ENCODE measurements at places on chromosomes 7 and 10.

DNA sequence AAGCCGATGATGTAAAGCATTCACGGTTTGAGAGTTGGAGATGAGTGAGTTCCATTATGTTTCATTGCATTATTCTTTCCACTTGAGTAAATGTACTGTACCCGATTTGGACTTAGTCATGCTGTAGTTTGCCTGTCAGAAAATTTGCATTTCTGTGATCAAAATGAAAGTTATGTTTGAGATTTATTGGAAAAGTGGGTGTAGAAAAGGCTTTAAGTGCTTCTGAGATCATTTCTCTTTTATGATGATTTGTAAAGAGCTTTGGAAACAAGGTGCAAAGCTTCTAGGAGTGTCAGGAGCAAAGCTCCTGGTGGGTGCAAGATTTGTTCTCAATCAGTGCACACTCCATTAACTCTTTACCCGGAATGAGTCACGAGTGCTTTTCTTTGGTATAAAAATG lies 204.1 kb upstream of the POM121L12 start:
- no peak for DNase-seq

GRCh38 chr7:145845345-145845744 lies 271.3 kb upstream of the CNTNAP2 start:
- DNase-seq, result no peak

DNA sequence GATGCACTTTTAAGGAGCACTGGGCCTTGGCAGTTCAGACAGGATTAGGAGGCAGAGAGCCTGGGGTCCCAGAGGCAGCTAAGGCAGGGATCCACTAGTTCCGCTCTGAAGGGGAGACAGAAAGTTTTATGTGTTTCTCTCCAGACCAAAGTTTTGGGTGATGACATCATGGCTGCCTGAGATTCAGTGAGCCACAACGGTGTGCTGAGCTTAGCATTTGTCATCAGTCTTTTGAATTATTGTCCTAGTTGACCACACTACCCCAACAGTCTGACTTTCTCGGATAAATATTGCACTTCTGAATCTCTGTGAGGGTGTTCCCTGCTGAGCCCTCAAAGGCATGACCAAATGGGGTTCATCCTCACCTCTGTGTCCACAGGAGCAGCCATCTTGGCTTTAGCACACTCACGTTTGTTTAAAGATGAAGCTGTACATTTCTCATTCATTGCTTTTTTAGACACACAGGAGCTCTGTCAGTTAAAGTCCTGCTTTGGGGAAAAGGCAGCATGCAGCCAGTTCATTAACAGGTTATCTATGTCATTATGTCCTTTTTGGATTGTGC lies 297.7 kb upstream of the LRGUK start:
- DNase-seq, result no peak

DNA sequence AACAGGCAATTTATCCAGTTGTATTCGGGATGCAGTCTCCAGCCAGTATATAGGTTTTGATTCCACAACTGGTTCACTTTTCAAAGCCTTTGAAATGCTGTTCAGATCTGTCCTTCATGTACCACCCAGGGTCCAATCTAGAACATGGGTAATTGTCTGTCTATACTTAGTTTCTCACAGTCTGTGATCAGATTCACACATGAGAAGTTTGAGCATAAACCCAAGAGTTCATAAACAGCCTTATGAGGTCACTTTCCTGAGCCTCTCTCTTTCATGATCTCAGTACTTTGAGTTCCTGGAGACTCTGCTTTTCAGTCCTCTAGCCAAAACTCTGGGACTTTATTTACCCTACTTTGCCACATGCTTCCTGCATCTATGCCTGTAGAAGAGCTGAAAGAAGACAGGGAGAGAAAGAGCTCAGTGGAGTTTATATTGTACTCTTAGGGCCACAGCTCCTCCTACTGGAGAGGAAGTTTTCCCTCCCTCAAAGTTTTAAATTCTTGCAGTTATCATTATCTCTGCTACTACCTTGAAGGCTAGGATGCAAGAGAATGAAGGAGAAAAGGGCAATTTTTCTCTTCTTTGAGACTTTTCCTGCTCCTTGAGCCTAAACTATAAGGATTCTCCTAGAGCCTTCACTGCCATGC lies 172.0 kb downstream of the ZEB1 start:
- no peak for DNase-seq

DNA sequence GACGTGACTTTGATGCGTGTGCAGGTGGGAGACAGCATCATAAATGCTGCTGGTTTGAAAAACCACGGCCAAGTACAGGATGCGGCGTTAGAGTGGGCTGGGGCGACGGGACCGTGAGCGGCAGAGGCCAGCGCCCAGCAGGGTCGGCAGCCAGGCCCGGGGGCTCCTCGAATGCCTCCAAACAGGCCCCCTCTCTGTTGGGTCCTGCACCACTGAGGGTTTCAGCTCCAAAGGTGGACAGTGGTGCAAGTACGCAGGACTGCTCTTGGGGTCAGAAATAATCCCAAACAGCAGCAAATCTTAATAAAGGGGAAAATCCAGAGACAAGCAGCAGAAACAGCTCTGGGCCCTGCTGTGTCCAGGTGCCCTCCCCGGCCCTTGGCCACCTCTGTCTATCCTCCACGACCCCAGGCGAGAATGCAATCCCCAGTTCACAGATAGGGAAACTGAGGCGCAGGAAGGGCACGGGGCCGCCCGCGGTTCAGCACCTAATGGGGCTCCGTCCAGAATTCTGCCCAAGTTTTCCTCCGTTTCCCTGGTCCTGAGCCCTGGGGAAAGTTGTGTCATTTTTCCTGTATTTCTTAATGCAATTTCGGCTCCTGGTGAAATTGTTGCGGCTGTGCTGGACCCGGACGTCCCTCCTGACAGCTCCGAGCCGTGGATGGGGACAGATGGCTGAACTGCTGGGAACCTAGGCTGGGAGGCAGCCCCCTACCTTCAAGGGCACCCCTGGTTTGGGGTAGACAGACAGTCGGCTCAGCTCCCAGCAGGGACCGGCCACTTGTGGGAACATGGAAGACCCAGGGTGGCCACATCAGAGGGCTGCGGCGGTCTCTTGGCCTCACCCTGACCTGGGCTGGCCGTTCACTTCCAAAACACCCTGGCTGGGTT lies 97.4 kb downstream of the FOXL3 start:
- no peak for DNase-seq
